ENCODE measurements at places on chromosomes 2 and 18. TPM values are rescaled to one million over a fixed set of nuclear protein-coding genes. Genes with fewer than 3 reads are reported as not detected.
A peak's percentile ranks its signal among the peaks of the same experiment; 100 is the strongest.

DNA sequence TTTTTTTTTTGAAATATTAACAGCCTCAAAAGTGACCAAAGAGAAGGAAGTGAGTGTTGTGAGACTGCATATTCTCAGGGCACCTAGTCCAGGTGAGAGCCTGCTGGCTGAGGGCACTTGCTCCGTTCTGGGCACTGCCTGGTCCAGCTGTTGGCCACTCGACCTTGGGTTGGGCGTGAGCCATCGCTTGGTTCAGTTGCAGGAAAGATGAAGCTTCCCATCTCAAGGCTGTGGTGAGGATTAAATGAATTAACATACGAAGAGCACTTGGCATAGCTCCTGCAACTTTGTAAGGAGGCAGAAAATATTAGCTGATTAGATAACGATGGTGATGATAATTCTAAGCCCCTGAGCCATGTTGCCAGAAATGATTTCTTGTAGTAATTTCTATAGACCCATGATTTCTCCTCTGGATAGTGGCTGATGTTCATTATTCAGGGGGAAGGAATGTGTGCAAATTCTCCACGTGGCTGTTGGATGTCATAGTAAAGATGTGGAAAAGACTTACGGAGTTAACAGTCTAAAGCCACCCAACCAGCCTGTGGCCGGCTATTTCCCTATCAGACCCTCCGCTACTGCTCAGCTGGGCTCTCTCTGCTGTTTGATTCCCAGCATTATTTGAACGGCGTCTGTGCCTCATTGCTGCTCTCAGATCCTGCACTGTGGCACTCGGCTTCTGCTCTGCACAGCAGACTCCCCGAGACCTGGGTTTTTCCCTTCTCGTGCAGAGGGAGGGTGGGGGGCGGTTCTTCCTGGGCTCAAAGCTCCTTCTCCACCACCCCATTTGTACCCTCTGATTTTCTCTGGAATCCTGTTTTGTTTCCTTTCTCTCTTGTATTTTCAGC, 221.1 kb downstream of the GALR1 start:
- DNase-seq = no peak

DNA sequence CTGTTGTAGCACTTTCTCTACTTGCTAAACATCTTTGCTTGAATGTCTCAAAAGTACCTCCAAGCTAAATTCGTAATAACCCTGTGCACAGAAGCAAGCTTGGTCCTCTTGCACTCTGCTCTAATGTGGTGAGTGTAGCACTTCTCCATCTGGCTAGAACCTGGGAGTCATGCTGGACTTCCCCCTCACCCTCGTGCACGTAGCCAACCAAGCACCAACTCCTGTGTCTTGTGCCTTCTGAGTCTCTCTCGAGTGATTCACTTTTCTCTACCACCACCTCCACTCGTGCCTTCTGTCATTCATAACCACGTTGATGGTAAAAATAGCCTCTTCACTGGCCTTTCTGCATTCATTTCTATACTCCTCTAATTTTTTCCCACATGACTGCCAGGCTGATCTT, 91.9 kb upstream of the KCNE4 start:
- no peak for DNase-seq

GRCh38 chr2:118670838-118671237, 176.6 kb downstream of the EN1 start:
- peak; percentile 15 for DNase-seq

DNA sequence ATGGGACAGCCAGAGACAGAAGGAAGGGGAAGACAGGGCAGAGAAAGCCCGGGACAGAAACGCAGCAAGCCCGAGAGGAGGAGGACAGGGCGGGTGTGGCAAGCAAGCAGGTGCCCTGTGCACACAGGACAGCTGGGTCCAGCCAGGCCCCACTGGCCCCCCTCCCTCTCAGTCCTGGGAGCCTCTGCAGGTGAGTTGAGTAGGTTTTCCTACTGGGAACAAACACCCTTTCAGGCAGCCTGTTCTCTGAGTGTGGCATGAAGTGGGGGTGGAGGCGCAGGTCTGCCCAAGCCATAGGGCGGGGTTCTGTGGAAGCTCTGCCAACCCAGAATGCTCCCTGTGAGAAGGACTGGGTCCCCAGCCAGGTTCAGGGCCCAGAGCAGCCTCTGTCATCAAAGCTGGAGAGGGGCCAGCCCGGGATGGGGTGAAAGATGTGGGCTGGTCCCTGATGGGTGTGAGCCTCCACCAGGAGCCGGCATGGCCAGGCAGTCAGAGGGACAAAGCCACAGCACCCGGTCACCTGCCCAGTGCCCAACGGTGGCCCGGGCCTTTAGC, 129.4 kb downstream of the TFCP2L1 start:
- DNase-seq = peak; percentile 21

DNA sequence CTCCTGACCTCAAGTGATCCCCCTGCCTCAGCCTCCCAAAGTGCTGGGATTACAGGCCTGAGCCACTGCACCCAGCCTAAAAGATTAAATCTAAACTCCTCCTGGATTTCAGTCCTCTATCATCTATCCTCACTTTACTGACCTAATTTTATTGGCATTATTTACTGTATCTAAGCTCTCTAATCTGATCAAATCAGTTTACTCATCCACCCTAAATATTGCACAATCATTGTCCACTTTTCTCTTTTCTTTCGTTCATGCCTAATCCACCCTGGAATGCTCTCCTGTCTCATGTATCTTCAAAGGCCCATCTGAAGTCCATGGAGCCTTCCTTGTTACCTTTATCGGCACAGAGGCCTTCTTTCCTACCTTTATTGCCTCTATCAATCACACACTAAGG, 31.6 kb upstream of the GPR155 start:
- DNase-seq = no peak

DNA sequence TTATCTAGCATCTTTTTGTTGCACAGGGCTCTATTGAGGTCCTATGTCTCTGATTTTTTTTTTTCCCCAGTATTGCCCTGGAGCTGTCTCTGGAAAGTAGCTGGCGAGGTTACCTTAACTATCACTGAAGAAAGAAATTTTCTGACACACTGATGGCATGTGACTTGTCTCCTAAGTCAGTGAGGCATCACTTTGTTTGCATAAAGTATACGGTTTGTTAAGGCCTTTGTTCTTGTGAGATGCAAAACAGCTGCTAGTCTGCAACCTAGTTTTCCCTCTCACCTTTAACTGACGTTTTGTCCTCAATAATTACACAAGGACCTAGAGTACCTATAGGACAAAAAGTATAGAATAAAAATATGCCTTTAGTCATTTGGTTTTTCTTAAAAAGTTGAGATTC, 41.8 kb downstream of the UBXN4 start:
- no peak for DNase-seq

GRCh38 chr18:7629416-7629815, 62.3 kb downstream of the PTPRM start:
- DNase-seq = no peak

- DNase-seq = no peak
These were observed 21.9 kb downstream of the ANTXR1 start for GRCh38 chr2:69034845-69035244.

DNA sequence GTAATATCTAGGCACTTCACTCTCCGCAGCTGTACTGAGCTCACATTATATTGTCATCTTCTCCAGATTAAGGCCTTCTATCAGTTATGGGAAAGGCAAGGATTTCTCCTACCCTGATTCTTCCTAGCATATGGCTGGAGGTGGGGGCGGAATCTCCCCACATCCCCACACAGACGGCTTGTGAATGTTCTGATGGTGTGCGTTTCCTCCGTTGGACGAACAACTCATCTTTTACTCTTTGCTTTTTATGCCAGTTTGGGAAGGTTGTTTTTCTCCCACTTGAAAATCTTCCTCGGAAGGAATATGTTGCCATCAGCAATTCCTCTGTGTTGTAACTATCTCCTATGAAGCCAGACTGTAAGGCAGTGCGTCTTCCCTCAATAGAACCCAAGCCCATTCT, 24.3 kb downstream of the KLHL29 start:
- DNase-seq = no peak

DNA sequence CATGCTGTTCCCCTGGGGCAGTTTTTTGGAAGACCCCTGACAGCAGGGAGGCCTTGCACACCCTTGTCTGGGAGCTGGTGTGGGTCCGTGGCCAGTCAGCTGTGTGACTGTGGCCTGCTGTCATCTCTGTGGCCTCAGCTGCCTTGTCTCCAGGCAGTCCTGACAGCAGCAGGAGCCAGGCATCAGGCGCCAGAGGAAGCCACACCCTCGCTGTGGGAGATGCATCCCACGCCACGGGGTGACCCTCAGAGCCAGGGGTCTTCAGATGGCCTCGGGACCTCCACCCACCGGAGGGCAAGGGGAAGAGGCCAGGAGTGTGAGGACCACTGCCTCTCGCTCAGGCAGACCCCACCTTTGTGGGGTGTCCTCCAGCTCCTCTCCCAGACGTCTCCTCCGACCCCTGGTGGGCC, 5.0 kb downstream of the BOK start:
- DNase-seq = no peak

GRCh38 chr18:49026501-49027373, 76.0 kb upstream of the SMAD7 start:
- no peak for DNase-seq

- DNase-seq = no peak
These were observed 95.6 kb downstream of the TNFRSF11A start for GRCh38 chr18:62420513-62421209.

- DNase-seq = peak; percentile 37
These were observed 165.8 kb downstream of the TNS1 start for GRCh38 chr2:217836901-217837491.

- DNase-seq = no peak
These were observed 60.2 kb downstream of the CHRNA1 start for GRCh38 chr2:174704061-174704460.

- no peak for DNase-seq
These were observed 23.5 kb downstream of the TRPM8 start for GRCh38 chr2:233940376-233941276.

DNA sequence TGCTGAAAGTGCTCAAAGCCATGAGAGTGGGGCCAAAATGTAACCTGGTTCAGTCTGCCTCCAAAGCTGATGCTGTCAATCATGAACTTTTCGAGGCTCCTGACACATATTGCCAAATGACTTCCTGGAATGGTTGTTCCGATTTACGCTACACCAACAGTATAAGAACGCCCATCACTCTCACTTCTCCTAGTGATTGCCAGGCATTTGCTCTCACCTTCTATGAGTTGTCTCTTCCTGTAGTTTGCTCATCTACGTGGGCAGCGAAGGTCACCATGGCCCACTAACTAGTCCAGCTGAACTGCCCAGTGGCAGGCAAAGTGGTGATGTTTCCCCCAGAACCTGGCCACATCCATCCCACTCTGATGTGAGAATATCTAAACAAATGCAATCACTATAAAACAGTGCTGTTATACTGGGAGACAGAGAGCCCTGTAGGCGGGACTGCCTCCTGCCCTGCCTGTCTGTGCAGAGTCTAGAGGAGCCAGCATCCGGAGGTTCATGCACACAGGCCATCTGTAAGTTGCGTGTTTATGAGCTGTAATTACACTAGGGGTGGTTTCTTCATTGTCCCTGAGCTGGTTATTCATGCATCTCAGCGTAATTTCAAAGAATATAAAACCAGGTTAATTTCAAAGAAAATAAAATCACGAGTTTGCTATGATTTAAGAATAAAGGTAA, 8.8 kb upstream of the CABLES1 start:
- no peak for DNase-seq

GRCh38 chr18:36095936-36096519, 28.7 kb upstream of the RPRD1A start:
- DNase-seq = peak; percentile 12

- peak; percentile 32 for DNase-seq
These were observed 198.2 kb downstream of the SRBD1 start for GRCh38 chr2:45412754-45413379.

DNA sequence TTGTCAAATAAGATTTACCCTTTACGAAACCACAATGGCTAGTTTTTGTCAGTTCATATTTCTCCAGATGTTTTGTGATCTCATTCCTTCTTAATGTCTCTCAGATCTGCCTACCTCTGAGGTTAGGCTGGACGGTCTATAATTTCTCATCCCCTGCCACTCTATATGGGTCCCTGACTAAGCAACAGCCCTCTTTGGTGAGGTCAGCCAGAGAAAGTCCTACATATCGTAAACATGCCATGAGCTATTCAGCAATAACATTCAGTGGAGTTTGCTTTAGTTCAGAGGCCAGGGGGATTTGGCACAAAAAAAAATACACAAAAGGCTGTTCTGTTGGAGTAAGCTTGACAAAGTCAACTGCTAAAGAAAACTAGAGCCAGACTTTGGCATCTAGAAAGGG, 192.1 kb upstream of the NCKAP5 start:
- DNase-seq = peak; percentile 59

- DNase-seq = no peak
These were observed 128.5 kb downstream of the EN1 start for GRCh38 chr2:118718921-118719320.

DNA sequence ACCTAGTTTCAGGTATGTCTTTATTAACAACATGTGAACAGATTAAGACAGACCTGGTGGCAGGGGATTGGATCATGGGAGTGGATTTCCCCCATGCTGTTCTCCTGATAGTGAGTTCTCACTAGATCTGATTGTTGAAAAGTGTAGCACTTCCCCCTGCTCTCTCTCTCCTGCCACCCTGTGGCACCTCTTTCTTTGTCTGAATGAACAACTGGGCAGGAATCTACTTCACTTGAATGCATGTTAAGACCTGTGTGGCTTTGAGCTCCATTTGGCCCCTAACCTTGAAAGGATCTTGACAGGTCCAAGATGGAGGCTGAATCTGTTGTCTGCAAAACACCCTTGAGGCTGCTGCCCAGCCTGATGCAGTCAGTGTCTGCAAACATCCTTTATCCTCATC, 194.4 kb downstream of the RNF144A start:
- DNase-seq = no peak

DNA sequence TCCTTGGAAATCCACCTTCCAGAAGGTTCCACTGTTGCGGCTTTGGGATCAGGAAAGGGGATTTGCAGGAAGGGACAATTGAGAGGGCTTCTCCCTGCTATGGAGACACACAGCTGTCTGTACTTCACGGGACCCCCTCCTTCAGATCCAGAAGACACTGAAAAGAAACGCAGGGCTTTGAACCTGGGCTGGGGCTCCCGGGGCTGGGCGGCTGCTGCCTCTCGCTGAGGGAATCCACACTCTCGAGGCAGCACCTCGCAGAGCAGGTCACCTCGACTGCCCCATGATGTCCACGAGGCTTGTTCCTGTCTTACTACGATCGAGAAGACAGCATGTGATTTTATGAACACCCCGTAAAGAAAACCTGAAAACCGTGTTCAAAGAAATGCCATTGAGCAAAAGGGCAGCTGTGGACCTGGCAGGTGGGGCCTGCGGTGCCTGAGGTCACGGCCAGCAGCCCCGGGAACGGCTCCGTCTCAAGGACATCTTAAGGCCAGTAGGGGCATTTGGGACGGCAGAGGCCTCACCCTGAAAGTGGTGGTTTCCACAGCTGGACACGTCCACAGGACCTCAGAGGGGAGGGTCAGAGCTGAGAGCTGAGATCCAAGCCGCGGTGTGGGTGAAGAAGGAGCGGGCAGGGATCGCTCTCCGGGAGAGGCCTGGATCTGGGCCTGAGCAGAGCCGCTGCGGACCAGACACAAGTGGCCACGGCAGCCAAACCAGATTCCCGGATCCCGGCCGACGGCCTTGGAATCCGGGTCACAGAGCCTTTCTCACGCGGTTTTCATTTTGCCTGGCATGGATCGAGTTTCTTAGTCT, 165.7 kb downstream of the RTP5 start:
- no peak for DNase-seq

Gene PTPRN
- 1.2 TPM for polyA plus RNA-seq

Gene THOC1
- polyA plus RNA-seq = 134 TPM

Gene SERPINB8
- polyA plus RNA-seq = 3.3 TPM

Gene LYPD1
- 0.32 TPM for polyA plus RNA-seq

Gene RNU2-63P
- not detected for polyA plus RNA-seq

Gene MYL1
- 0.30 TPM for polyA plus RNA-seq

Gene EPHA4
- 26.0 TPM for polyA plus RNA-seq

Gene PROKR1
- polyA plus RNA-seq = 0.07 TPM

Gene ITGB6
- 6.1 TPM for polyA plus RNA-seq

Gene SLC5A6
- polyA plus RNA-seq = 38.8 TPM

Gene LRATD1
- polyA plus RNA-seq = 12.0 TPM

Gene COL6A3
- 644 TPM for polyA plus RNA-seq
